Gastrocnemius medialis (tissue), 4 donors: ENCODE measurements at places on chromosomes 1 and 21.
A peak's percentile ranks its signal among the peaks of the same experiment; 100 is the strongest.

DNA sequence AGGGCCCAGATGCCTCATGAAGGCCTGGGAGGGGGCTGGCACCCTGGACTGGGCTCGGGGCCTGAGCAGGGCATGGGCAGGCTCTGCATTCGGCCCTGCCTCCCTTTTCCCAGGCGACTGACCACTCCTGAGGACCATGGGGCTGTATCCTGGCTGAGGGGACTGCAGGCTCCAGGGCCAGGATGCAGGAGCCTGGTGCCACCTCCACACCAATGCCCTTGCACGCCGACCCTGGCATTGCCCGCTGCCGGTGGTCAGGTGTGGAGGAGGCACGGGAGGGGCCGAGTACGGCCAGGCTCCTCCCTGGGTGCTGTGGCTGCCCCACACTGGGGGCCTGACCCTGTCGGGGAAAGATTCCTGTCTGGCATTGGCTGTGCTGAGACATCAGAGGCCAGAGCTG is 128.9 kb downstream of the SIK1 start:
- no peak for DNase-seq

GRCh38 chr1:19715334-19716203 is 50.9 kb downstream of the HTR6 start:
- DNase-seq: peak; percentile 43

- peak; percentile 4 for DNase-seq
These were observed 224.0 kb downstream of the FGGY start for GRCh38 chr1:59520827-59521418.

DNA sequence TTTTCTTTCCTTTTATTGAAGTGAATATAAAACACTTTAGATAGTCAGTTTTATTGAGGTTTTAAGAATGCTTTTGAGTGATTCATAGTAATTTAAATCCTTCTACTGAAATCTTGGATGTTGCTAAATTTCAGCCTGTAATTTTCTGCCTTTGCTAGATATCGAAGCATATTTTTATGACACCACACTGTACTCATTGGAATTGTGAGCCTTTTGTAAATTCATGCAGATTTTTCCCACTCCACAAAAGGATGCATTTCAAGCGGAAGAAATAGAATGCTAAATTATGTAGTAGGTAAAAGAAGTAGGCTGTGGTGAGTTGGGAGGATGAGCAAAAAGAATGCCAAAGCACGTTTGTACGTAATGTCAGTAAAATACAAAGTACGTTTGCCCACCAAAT is 13.8 kb downstream of the SNX7 start:
- no peak for DNase-seq

DNA sequence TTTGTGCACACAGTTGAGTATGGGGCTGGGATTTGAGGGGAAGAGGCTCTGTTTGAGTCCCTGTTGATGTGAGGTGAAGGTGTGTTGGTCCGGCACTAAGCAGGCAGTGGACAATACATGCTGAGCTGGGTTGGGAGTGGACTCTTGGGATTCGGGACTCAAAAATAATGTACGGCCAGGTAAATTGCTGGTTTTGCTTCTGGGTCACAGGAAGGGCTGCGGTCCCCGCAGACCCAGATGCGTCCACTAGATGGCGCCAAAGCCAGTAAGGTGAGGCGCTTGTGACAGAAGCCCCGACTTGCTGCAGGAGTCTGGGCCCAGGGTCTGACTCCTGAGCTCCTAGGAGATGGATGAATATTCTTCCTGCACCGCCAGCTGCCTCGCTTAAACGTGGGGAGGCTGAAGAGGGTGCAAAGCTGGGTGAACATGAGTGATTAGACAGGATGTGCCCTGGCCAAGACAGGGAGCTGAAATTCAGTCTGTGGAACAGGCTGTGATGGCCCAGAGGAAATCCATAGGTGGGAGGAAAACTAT is 61.4 kb downstream of the ACBD3 start:
- peak; percentile 68 for DNase-seq

DNA sequence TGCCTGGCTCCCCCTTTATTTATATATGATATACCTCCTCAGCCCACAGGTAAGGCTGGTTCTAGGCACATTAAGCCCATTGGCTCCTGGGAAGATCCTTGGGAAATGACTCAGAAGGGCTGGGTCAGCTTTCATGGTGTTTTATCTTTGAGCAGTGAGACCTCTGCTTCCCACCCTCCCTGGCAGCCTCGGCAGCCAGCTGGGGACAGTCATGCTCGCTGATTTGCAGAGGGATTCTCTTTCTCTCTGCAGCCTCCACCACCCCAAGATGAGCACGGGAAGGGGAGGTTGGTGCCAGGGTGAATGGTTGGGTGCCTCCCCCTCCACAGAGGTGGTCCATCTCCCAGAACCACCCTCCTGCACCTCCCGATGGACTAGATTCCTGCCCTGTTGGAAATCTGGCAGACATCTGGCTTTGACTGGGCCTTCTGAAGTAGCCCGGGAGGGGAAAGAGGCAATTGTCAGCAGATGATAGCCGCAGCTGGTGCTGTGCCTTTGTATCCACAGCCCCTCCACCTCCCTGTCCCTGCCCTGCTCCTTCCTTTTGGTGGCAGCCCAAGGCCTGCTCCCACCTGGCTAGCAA is 24.6 kb downstream of the IER5 start:
- DNase-seq: peak; percentile 50

DNA sequence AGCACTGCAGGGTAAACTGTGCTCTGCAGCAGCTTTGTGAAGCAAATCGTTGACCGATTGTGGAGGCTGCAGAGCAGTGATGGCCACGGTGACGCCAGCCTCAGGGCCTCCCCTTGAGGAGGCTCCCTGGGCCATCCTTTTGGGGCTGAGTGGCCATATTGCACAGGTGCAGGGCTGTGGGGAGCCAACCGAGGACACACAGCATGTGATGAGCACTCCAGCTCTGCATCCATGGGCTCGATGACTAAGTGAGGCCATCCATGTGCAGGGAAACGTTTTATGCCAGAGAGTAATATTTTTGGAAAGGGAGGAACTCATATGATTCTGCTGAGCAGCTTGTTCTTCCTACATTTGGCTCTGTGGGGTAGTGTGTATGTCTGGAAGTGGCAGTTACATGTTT is 24.6 kb downstream of the KCNK1 start:
- DNase-seq: no peak

DNA sequence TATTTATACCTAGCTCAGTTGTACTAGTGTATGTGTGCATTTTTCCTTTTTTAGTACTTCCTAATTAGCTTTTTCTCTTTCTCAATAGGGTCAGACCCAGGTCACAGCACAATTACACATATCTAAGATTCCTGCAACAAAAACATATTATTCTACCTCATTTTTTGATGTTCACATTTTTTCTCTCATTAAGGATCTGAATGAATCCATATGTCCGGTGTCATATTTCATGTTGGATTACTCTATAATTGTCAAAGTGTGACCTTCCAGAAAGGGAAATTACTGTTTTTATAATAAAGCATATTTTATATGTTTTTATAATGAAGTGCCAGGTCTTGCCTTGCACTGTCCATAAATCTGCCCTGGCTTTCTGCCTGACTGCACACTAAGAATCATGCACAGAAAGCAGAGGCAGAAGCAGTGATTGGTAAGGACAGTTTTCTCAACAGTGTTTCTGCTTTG is 143.7 kb downstream of the KCNT2 start:
- no peak for DNase-seq

DNA sequence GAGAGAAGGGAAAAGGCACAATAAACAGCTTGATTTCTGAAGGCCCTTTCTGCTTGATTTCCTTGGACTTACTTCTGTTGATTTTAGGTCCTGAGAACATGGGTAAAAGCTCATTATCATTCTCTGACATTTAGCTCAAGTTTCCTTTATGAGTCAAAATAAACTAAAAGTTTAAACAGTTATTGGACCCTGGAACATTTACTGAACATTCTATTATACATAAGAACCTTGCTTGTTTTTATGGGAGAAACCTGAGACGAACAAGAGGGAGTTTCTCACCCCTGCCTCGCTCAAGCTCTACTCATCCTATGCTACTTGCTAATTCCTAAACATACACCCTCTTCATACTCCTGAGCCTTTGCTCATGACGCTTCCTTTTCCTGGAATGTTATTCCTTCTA is 538.3 kb upstream of the PKN2 start:
- DNase-seq: no peak

- no peak for DNase-seq
These were observed 33.6 kb downstream of the SLC2A1 start for GRCh38 chr1:42924851-42925760.

- no peak for DNase-seq
These were observed 5.4 kb upstream of the TINAGL1 start for GRCh38 chr1:31570906-31571305.

GRCh38 chr1:89573410-89573809 is 48.8 kb downstream of the LRRC8B start:
- DNase-seq: no peak

DNA sequence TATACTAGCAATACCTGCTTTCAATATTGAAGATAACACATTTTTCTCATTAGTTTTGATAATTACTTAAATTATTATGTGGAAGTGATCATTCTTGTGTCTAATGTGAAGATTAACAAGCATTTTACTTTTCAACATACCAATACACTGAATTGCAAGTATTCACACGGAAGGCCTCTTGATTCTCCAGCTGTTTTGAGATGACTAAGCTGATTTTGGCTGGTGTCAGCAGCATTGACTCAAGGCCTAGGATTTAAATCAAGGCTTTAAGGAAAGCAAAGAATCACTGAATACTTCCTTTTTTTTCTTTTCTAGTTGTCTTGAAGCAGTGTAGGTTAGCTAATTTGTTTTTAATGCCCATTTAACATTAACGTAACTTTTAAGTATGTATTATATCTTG is 373.7 kb downstream of the SRGAP2C start:
- no peak for DNase-seq

GRCh38 chr1:92502247-92502646 is 15.5 kb upstream of the GFI1 start:
- DNase-seq: no peak

DNA sequence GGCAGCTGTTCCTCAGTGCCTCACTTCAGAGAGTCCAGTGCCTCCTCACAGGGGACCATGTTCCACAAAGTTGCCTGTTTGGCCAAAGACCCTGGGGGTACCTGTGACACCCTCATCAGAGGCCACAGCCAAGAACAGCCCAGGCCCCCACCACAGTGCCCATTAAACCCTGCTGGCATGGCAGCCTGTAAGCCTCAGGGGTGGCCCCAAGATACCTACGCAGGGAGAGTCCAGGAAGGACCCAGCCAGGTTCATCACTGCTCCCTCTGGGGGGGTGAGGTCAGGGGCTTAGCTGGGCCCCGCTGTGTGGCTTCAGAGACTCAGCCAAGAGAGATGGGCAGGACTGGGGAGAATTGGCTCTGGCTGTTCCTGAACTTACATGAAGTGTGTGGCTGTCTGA is 19.1 kb upstream of the PRDM16 start:
- DNase-seq: no peak

DNA sequence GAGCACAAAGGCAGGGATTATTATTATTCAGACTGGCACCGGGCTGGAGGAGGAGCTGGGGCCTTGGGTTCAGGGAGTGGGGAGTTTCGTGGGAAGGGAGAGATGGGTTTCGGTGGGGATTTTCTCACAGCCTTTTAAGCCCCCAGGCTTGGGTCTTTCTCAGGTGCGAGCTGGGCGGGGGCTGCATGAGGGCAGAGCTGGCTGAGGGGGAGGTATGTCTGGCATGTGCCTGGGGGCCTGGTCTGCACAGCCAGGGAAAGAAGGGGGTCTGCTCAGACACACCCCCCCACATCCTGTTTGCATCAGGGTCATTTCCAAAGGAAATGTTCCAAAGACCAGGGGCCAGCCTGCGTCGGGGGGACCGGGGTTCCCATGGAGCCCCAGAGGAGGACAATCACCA is 21.6 kb downstream of the GRHL3 start:
- DNase-seq: no peak

DNA sequence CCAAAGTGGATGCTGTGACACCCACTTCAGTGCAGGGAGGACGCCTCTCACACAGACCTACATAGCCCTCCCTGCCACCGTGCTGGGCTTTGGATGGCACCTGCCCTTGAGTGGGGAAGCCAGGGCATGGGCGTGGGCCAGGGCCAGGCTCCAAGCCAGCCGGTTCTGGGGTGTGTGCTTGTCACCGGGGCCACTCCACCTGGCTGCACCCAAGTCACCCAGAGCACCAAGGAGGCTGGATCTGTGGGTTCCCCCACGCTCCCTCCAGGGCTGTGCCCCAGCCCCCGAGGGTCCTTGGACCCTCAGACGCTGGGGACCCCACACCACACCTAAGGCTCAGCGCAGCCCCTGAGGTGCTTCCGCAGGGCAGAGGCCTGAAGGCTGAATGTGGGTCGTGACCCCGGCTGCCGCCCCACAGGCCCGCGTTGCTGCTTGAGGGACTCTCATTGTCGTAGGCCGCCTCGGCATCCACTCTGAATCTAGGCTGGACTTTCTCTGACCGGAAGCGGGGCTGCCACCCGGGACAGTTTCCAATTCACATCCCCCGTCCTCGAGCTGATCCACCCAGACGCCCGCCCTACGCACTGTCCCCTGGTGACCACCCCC is 1.5 kb downstream of the MXRA8 start:
- DNase-seq: no peak

DNA sequence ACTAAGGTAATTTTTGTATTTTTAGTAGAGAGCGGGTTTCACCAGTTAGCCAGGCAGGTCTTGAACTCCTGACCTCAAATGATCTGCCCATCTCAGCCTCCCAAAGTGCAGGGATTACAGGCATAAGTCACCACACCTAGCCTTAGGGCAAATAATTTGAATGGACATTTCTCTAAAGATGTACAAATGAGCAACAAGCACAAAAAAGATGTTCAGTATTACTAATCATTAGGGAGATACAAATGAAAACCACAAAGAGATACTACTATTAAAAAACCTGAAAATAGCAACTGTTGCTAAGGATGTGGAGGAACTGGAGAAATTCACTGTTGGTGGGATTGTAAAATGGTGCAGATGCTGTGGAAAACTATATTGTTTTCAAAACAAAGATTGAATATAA is 79.1 kb downstream of the GABPA start:
- DNase-seq: no peak

DNA sequence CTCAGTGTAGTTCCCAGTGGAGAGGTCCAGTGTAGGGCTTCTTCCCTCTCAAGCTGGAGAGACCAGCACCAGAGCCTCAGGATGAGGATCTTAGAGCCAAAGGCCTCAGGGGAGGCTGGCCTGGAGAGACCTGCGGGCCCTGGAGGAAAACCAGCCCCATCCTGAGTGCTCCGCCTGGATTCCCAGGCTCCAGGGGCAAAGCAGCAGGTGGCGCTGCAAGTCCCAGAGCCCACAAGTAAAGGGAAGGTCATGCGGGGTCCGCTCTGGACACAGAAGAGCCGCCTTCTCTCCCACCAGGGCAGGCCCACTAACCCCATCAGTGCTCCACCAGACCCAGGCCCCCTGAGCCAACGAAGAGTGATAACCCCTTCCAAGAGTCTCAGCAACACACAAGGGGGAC is 22.7 kb downstream of the PGBD5 start:
- DNase-seq: no peak

GRCh38 chr1:183302452-183303322 is 115.5 kb downstream of the NMNAT2 start:
- DNase-seq: no peak
